Peyer's patch (tissue), 4 donors: ENCODE measurements at places on chromosomes 6 and 20.

DNA sequence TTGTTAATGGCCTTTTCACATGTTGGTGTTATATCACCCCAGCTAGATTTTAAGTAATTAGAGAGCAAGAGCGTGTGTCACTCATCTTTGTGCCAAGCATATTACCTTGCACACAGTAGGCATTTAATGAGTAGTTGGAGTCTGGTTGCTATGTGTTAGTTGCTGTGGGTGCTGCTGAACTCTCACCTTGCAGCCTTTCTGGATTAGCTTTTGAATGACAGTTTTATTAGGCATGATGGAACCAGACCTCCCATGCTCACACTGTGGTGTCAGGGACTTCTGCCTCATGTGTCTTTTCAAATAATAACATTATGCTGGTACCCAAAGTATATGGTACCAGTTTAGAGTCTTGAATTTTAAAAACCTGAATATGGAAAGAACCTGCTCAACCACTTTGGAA, 55.9 kb downstream of the TRAF3IP2 start:
- DNase-seq, result no peak
- no peaks in the 10 kb centered on the region for H3K27me3 ChIP-seq
- H3K4me1 ChIP-seq, result no peaks in the 10 kb centered on the region

DNA sequence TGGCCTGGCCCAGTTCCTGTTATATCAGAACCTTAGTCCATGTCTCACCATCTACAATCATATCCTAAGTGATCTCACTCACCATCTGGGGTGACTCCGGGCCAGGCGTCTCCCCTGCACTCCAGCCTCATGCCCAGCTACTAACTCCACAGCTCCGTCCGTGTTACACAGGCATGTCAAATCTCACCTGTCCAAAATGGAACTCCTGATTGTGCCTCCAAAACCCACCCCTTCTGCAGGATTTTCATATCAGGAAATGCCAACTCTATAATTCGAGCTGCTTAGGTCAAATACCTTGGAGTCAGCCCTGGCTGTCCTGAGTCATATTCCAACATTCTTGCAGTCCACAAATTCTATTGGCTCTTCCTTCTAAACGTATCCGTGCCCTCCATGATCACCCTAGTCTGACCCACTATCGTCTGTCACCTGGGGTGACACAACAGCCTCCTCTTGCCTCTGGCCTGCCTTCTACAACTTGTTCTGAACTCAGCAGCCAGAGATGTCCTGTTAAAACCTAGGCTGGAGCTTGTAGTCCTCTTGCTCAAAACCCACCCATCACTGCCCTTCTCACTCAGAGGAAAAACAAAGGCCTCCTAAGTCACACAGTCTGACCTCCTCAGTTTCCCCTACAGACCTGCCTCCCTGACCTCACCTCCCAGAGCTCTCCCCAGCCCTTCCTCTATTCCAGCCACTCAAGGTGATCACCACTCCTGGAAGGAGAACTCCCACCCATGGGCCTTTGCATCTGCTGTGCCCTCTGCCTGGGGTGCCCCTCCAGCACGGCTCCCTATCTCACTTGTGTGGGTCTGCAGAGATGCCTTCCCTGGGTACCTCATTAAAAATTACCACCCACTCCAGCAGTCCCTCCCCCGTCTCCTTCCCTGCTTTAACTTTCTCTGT, 85.3 kb upstream of the SIRPA start:
- no peak overlapping the region for H3K4me3 ChIP-seq
- no peak overlapping the region for H3K27ac ChIP-seq
- no peaks in the 10 kb centered on the region for H3K36me3 ChIP-seq
- H3K27me3 ChIP-seq, result no peaks in the 10 kb centered on the region

- no peaks in the 10 kb centered on the region for H3K4me1 ChIP-seq
- H3K36me3 ChIP-seq, result no peaks in the 10 kb centered on the region
- no peak overlapping the region for H3K4me3 ChIP-seq
- peak; percentile 93 for DNase-seq
- H3K27me3 ChIP-seq, result no peaks in the 10 kb centered on the region
- no peak overlapping the region for H3K27ac ChIP-seq
Observed at GRCh38 chr6:24581084-24581669, 64.8 kb downstream of the KIAA0319 start.

DNA sequence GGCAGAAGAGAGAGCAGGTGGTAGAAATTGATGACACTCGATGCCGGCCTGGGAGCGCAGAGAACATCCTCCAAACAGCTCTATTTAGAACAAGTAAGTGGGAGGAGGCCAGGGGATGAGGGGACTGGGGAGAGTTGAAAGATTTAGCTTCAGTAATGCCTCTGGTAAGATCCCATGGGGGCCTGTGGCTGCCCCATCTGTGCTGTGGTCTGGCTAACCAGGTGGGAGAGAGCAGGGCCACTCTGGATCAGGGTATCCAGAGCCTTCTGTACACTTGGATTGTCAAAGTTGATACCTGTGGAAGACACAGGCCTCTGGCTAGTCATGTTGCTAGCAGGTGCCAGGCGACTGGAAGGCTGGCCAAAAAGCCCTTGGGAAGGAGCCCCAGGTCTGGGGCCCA, 27.6 kb downstream of the NCOA5 start:
- no peaks in the 10 kb centered on the region for H3K4me1 ChIP-seq
- no peak overlapping the region for H3K27ac ChIP-seq
- peaks cover 73% of the 10 kb centered on the region for H3K36me3 ChIP-seq
- no peak for DNase-seq

DNA sequence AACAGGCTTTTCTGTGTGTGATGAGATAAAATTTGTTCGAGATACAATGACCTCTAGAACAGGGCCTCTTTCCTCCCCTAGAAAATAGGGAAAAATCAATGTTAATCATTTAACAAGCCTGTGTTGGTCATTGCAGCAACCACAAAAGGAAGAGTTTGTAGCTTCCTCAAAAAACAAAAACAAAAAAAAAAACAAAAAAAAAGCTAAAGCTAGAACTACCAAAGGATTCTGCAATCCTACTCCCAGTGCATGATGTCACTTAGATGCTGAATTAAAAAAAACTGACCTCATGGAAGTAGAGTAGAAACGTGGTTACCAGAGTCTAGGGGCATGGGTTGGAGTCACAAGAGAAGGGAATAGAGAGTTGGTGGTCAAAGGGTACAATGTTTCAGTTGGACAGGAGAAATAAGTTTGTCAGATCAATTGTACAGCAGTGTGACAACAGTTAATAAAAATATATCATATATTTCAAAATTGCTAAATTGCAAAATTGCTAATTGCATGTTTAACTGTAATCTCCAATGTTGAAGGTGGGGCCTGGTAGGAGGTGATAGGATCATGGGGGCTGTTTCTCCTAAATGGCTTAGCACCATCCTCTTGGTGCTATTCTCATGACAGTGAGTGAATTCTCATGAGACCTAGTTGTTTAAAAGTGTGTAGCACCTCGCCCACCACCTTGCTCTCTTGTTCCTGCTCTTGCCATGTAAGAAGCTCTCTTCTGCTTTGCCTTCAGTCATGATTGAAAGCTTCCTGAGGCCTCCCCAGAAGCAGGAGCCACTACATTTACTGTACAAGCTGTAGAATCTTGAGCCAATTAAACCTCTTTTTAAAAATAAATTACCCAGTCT, 163.4 kb upstream of the SIM1 start:
- no peak overlapping the region for H3K27ac ChIP-seq
- no peaks in the 10 kb centered on the region for H3K36me3 ChIP-seq
- H3K27me3 ChIP-seq, result no peaks in the 10 kb centered on the region
- no peaks in the 10 kb centered on the region for H3K4me1 ChIP-seq

- H3K4me1 ChIP-seq, result peaks cover 5% of the 10 kb centered on the region
Observed at GRCh38 chr6:158836625-158837311, 17.6 kb upstream of the EZR start.

- H3K27ac ChIP-seq, result no peak overlapping the region
- no peak for DNase-seq
- H3K36me3 ChIP-seq, result no peaks in the 10 kb centered on the region
- H3K4me3 ChIP-seq, result no peak overlapping the region
- no peaks in the 10 kb centered on the region for H3K27me3 ChIP-seq
Observed at GRCh38 chr20:12737900-12738299, 270.9 kb upstream of the SPTLC3 start.

- no peaks in the 10 kb centered on the region for H3K27me3 ChIP-seq
- no peaks in the 10 kb centered on the region for H3K4me1 ChIP-seq
- no peak for DNase-seq
- H3K36me3 ChIP-seq, result no peaks in the 10 kb centered on the region
Observed at GRCh38 chr20:63794614-63795013, 36.5 kb downstream of the ZBTB46 start.
